ENCODE measurements at places on chromosomes 7 and 10.

GRCh38 chr10:112761256-112761655 is 188.8 kb upstream of the TCF7L2 start:
- no peak for DNase-seq

GRCh38 chr7:150938566-150938965 is 39.6 kb downstream of the KCNH2 start:
- DNase-seq = no peak

GRCh38 chr7:127571741-127572505 is 13.5 kb downstream of the GCC1 start:
- DNase-seq = no peak

- DNase-seq = no peak
Measured at GRCh38 chr7:117698018-117698417, 175.2 kb downstream of the CTTNBP2 start.

GRCh38 chr7:52917982-52918578 is 117.4 kb upstream of the POM121L12 start:
- no peak for DNase-seq

DNA sequence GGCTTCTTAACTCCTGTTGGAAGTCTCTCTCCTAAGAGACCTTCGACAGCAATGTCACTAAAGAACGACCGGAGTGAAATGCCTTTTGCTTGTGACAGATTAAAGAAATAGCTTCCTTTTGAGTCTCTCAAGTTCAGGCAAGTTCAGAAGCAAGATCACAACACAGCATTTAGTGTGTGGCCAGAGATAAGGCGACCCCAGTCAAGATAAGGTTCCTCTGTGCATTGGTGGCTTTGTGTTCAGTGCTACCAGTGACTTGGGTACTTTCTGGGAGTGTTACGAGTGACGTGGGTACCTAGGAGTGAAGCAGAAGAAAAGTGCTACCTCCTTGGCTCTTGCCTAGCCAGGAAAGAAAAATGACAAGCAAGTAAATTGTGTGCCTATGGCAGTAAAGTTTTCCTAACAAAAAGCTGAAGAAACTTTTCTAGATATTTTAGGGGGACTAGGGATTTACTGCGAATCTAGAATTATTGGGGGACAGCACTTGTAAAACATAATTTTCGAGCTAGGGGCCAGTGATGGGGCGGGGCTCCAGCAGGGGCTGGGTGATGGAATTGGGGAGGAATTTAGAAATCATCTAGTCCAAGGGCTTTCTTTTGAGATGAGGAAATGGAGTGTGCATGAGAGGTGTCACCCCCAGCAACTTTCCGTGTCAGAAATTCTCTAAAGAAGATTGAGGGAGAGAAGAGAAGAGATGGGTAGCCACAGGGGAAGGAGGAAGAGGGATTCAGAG is 191.9 kb upstream of the LYZL2 start:
- DNase-seq = no peak

GRCh38 chr7:6578114-6579084 is 1.1 kb downstream of the ZDHHC4 start:
- no peak for DNase-seq

DNA sequence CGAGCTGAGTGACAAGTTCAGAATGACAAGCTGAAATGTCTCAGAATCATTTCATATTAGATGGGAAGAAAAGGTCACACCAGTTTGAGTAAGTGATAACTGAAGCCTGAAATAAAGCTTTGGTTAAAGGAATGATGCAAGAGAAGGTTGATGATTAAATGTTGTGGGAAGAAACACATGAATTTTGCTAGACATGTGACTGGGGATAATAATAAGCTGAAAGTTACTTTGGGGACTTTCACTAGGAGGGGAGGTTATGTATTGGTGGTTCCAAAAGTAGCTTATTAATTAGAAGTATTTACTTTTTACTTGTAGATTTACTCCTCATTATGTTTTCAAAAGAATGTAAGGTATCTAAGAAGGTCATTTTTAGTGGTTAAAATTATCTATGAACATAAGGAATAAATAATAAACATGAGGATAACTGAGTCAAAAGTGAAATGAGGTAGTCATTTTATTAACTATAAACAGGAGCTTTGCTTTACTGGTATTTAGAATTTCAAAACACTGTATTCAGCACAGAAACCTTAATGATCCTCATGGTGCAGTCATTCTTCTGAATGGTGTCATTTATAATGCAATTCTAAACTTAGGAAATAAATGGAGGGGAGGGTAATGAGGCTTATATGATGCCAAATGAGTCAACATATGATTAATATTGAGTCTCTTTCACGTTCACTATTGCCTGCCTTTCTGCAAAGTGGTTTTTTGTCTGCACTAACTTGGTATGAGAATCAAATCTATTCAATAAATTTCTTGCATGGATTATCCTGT is 63.7 kb downstream of the PRKG1 start:
- no peak for DNase-seq

GRCh38 chr10:133110133-133110532 is 22.4 kb downstream of the ADGRA1 start:
- no peak for DNase-seq

DNA sequence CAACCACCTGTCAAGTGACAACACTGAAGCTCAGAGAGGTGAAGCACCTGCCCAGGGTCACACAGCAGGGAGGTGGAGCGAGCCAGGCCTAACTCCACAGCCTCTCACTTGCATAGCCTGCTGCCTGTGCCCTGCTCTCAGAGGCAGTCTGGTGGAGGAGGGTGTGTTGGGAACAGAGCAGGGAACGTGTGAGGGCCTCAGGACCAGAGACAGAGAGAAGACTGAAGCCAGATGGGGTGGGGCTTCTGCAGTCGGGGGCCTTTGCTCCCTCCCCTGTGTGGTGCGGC is 114.0 kb downstream of the PTPN20 start:
- DNase-seq = no peak

DNA sequence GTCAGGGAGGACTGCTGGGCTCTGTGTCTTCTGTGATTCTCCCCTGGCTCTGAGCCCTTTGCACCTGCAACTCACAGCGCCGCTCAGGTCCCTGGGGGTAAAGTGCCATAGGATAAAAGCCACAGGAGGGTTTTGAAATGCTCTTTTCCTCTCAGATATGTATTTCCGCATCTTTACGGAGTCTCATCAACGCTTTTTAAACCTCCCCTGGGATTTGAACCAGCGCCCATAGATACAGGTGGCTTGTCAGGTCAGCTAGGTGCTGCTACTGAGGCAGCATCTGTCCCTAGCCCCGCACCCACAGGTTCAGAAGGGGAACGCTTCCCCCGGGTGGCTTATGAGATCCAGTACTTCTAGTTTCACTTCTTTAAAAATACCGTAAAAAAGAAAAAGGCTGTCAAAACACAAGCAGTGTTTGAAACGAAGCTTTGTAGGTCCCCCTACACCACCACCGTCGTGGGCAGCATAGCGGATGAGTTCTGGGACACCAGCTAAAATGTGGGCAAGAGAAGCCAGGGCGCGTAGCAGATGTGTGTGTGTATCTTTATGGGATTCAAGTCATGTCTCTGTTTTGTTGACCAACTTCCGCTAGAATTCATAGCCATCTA is 173.5 kb downstream of the CUX1 start:
- no peak for DNase-seq

DNA sequence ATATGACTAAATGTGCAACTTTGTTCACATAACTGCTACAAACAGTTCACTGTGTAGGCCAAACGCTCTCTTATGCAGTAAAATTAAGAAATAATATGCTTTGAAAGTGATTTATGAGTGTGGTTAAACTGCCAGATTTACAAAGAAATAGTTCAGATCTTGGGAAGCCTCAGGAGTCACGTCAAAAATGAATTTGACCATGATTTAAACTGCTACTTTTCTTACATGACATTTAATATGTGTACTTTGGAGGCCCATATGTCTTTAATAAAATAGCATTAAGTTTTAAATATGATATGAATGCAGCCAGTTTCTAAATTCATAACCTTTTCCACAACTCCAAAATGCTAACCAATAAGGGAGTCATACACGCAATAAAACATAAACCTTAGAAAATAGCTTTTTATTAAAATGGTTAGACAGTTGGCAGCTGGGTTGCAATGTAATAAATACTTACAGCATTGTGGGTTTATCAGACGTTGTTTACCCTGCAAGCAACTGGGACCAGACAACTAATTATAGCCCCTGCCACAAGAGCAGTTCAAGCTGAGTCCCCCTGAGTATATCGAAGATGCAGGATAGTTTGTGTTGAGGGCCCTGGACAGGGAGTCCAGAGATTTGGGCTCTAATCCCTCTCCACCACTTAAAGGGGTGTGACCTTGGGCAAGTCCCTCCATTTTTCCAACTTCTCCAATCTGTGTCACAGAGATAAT is 640.4 kb downstream of the LRMDA start:
- no peak for DNase-seq

GRCh38 chr10:11684717-11685645 is 57.2 kb upstream of the ECHDC3 start:
- DNase-seq = no peak

- DNase-seq = no peak
Measured at GRCh38 chr10:63644418-63645142, 123.4 kb downstream of the REEP3 start.

DNA sequence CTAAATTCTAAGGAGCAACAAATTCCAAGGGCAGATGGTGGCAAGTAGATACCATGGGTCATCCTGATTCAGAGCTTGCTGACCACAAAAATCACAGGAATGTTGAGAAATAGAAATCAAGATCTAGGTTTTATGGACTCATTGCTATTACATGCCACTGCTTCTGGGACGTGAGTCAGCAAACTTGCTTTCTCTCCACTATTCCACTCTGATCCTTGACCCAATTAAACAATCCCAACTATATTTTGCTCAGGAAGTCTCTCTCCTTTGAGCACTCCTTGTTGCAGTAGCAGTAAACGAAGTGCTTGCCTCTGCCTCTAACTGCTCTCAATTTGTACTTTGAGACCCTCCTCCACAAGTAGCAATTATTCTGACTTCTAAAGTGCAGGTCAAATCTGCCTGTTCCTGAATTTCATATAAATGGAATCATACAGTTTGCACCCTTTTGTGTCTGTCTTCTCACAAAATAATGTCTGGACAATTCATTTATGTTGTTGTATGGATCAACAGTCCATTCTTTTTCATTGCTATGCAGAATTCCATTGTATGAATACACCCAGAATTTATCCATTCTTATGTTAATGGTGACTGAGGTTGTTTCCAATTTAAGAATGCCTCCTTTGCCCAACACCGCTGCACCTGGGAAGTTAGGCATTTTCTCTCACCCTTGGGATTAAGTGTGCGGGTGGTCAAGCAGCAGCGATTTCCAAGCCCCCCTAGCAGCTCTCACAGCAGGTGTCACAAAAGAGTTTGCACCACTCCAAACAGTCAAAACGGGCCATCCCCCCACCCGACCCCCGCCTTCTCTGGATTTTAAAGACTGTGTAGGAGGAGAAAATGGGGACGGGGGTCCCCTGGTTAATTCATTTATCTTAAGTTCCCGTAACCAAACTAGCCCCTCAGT is 35.9 kb downstream of the ACSM6 start:
- DNase-seq = no peak

DNA sequence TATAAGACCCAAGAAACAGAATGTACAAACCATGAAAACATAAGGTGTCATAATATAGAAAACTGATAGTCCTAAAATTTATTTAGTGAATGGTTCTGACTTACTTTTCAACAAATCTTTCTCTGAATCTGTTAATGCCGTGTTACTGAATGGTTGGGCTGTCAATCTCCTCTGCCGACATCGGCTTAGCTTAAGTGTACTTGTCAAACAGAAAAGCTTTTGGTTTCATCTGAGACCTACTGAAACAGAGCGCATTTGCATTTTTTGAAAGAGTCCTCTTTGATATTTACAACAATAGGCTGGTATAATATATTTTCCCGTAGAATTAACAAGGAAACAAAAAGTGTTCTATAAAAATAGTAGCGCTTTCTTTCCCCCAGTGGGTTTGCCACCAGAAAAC is 120.9 kb upstream of the ZNF804B start:
- no peak for DNase-seq

DNA sequence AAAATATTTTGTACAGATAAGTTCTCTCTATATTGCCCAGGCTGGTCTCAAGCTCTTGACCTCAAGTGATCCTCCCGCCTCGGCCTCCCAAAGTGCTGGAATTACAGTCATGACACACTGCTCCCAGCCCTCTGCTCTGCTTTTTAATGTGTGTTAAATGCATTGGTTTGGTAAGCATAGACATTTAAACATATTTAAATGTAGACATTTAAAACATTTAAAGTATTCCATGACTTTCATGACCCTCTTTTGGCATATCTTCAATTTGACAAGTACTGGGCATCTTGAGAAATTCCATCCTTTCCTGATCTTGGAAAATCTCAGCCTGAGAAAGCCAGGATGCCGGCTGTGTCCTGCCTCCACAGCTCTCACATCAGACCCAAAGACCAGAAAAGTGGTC is 5.2 kb upstream of the SAR1A start:
- no peak for DNase-seq

DNA sequence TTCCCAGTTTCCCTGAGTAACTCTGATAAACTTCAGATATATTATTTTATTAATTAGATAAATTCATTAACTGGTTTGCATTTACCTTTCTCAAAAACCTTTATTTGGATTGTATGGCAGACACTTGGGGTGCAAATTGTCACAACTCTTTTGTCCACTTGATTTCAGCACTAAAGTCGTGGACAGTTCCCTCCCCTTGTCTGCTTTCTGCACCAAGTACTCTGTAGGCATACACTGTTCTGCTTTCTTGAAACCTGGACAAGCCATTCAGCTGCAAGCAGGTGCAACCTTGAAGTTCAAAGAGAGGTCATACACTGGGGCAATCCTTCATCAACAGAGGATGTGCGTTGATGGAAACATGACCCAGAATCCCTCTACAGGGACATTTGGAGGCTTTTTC is 162.9 kb downstream of the ARL5B start:
- no peak for DNase-seq

GRCh38 chr7:43058271-43059066 is 54.0 kb upstream of the HECW1 start:
- DNase-seq = no peak

DNA sequence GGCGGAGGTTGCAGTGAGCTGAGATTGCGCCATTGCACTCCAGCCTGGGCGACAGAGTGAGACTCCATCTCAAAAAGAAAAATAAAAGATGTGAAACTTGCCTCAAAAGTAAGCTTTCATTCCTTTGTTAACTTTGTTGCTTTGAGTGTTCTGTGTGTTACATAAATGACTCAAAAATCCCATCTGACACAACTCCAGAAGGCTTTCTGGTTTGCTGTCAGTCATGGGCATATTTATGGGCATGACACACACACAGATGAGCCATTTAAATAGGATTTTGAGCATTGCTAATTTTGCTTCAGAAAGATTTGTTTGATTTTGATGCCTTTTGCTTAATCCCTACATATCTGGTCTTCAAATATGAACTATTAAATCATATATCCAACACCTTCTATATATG is 82.6 kb downstream of the CACNB2 start:
- no peak for DNase-seq

- no peak for DNase-seq
Measured at GRCh38 chr7:145784809-145785780, 331.5 kb upstream of the CNTNAP2 start.

- DNase-seq = no peak
Measured at GRCh38 chr7:133139350-133139749, 57.5 kb upstream of the CHCHD3 start.

- DNase-seq = no peak
Measured at GRCh38 chr10:1255118-1255517, 198.9 kb downstream of the WDR37 start.

DNA sequence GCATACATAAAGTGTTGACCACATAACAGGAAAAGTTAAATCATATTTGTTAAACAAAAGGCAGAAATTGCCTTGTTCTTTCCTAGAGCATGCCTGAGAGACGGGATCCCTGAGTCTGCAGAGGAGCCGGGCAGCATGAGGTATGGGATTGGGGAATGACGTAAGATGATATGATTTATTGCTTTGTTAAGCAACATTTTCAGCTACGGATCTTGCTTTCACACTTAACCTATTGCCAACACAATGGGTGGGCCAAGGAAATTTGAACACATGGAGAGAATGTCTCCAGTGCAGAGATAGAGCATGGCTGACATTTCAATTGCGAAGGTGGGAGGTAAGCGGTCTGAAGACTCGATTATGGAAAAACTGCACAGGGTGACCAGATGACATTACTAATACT is 76.7 kb downstream of the EMX2 start:
- DNase-seq = no peak
